ENCODE measurements at places on chromosomes 3 and 15. TPM values are rescaled to one million over a fixed set of nuclear protein-coding genes. Genes with fewer than 3 reads are reported as not detected.

Gene DUOXA2
- not detected for total RNA-seq

Gene VEPH1
- not detected for total RNA-seq

Gene C3orf62
- 0.84 TPM for total RNA-seq

Gene ACOX2
- total RNA-seq, result 9.3 TPM

Gene ANKRD63
- total RNA-seq, result not detected

Gene STAB1
- not detected for total RNA-seq

Gene IL17RB
- 0.25 TPM for total RNA-seq

Gene SLC41A3
- total RNA-seq, result 27.4 TPM

Gene ADPRH
- 0.06 TPM for total RNA-seq

Gene CHRD
- total RNA-seq, result 0.07 TPM

Gene TMEM158
- total RNA-seq, result 22.1 TPM

Gene PLSCR2
- not detected for total RNA-seq

Gene CD200R1
- total RNA-seq, result 0.09 TPM

Gene ZNF35
- 11.5 TPM for total RNA-seq

Gene HTD2
- total RNA-seq, result 7.5 TPM

Gene RLBP1
- not detected for total RNA-seq

Gene CFAP100
- not detected for total RNA-seq

Gene GUCA1C
- not detected for total RNA-seq

Gene IL1RAP
- 39.9 TPM for total RNA-seq

Gene ACKR4
- not detected for total RNA-seq

Gene GASK1A
- not detected for total RNA-seq

Gene IFT57
- total RNA-seq, result 44.4 TPM

Gene C3orf80
- total RNA-seq, result not detected

Gene UCN2
- not detected for total RNA-seq

Gene CFAP92
- 0.42 TPM for total RNA-seq

Gene BFSP2
- total RNA-seq, result not detected

Gene SCN5A
- 0.10 TPM for total RNA-seq

Gene SEMA6D
- total RNA-seq, result 0.02 TPM

Gene SKOR1
- 0.05 TPM for total RNA-seq

Gene SLC22A13
- total RNA-seq, result 0.17 TPM

Gene NR2E3
- total RNA-seq, result 0.37 TPM

Gene CSTA
- 6.5 TPM for total RNA-seq

Gene IDH3A
- total RNA-seq, result 95.0 TPM

Gene LRTM1
- not detected for total RNA-seq

Gene THAP10
- total RNA-seq, result 5.6 TPM

Gene CLDN16
- 0.78 TPM for total RNA-seq

Gene SUSD5
- 2.0 TPM for total RNA-seq

Gene C15orf62
- total RNA-seq, result 0.25 TPM

Gene RFT1
- total RNA-seq, result 26.8 TPM

Gene SLC6A1
- not detected for total RNA-seq

Gene NT5DC2
- total RNA-seq, result 25.6 TPM

Gene TPRG1
- 2.7 TPM for total RNA-seq

Gene SLC26A6
- 7.7 TPM for total RNA-seq

Gene ZNF385D
- not detected for total RNA-seq

Data from NCI-H460 (cell line).